ENCODE measurements at places on chromosomes 1 and 21.
A peak's percentile ranks its signal among the peaks of the same experiment; 100 is the strongest.

DNA sequence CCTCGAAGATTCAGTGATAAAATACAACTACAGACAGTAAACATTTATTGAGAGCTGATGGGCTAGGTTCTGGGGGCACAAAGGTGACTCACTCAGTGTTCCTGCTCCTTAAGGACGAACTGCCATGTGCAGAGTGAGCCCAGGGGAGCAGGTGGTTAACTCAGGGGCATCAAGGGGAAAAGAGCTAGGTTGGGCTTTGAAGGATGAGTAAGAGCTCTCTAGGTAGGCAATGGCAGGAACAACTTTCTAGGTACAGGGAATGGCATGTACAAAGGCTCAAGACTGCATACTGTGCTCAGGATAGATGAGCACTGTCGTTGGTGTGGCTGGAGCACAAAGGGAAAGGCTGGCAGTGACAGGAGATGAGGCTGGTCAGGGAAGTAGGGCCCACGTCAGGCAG, 16.6 kb upstream of the EPB41 start:
- peaks cover 19% of the 10 kb centered on the region for H3K4me1 ChIP-seq
- no peaks in the 10 kb centered on the region for H3K27me3 ChIP-seq
- H3K36me3 ChIP-seq = no peaks in the 10 kb centered on the region
- no peak overlapping the region for H3K27ac ChIP-seq

DNA sequence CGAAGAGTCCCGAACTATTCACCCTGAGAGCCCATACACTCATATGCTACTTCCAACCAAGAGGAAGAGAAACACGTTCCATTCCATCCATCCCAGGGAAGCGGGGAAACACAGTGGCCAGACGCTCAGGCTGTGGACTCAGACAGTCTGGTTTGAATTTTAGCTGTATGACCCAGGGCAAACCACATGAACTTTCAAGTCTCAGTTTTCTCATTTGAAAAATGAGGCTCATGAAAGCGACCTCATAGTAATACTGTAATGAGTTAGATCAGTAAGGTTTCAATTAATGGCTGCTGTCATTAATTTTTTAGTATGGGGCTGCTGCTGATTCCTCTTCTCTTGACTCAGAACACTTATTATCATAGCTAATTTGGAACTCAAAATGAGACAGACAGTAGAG, 1.5 kb downstream of the FCRL4 start:
- H3K4me1 ChIP-seq = no peaks in the 10 kb centered on the region
- no peak for DNase-seq
- H3K27me3 ChIP-seq = no peaks in the 10 kb centered on the region
- H3K36me3 ChIP-seq = no peaks in the 10 kb centered on the region

DNA sequence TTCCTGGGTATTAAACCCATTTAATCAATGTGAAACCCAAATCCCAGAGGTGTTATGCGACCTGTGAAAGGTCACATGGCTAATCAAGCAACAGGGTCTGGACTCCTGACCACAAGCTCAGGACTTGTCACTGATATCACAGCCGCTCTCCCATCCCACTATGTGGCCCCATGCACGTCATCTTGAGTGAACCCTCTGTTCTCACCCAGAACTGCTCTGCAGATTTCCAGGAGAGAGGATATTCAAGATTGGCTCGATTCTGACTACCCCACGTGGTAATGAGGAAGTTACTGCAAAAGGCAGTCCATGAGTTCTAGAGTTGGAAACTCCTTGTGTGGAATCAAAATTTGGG, 173.5 kb upstream of the ETV3 start:
- no peaks in the 10 kb centered on the region for H3K36me3 ChIP-seq
- no peak overlapping the region for H3K4me3 ChIP-seq
- peak; percentile 70 for DNase-seq
- no peaks in the 10 kb centered on the region for H3K4me1 ChIP-seq
- no peaks in the 10 kb centered on the region for H3K27me3 ChIP-seq

DNA sequence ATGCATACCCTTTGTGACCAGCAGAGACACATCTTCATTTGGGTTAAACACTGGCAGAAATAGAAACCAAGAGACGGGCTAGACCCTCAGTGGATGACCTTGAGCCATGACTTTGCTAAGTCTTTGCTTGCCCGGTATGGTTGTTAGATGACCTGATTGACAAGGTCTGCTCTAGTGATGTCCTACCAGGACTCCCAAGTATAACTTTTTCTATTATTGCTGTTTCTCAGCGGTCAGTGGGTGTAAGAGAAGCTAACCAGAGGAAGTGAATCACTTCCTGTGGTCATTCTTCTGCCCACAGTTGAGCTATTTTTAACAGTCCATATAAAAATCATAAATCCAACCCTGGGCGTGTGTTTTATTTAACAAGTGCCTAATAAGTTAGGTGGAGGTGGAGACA, 126.2 kb upstream of the ETS2 start:
- no peak overlapping the region for H3K4me3 ChIP-seq
- no peak overlapping the region for H3K27ac ChIP-seq
- H3K27me3 ChIP-seq = no peaks in the 10 kb centered on the region
- H3K4me1 ChIP-seq = no peaks in the 10 kb centered on the region
- no peak for DNase-seq
- no peaks in the 10 kb centered on the region for H3K36me3 ChIP-seq

Data from vagina (tissue), 2 donors.